ENCODE measurements at places on chromosomes 2 and 18.

DNA sequence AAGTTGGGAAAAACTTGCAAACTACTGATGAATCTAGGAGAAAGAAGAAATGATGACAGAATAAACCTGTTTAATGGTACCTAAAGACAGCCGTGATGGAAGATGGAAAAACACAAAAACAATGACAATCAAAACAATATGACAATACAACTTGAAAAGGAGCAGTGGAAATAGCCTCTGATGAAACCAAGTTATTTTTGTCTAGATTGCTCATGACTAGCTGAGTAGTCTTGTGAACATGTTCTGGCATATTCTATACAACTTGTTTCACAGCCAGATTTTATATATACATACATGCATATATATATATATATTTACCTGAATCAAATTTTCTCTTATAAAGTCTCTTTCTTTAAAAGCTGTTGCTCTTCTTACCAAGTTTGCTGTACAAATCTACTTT is 439.1 kb downstream of the TGIF1 start:
- no peak for DNase-seq

- DNase-seq: no peak
Observed at GRCh38 chr18:45522371-45522770, 92.9 kb upstream of the SLC14A2 start.

- DNase-seq: no peak
Observed at GRCh38 chr2:79004680-79005079, 20.8 kb upstream of the REG3G start.

- DNase-seq: no peak
Observed at GRCh38 chr2:217065695-217066405, 206.0 kb upstream of the TNP1 start.

DNA sequence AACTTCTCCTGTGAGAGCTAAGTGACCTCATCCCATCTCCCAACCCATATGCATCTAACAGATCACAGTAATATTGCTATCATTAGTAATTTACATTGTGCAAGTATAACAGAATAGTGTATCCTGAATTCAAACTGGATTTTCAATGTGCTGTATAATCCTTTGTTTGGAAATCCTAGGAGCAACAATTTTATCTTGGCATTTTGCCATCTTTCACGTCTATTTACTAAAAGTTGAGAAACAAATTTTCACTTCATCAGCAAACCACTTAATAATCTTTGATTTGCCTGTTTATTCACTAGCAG is 3.8 kb downstream of the HNRNPLL start:
- DNase-seq: no peak

GRCh38 chr2:161946489-161947107 is 127.4 kb downstream of the DPP4 start:
- DNase-seq: peak; percentile 28

- no peak for DNase-seq
Observed at GRCh38 chr2:215382011-215382410, 53.9 kb downstream of the FN1 start.

- DNase-seq: no peak
Observed at GRCh38 chr2:190254063-190254850, 65.4 kb downstream of the HIBCH start.

- DNase-seq: peak; percentile 27
Observed at GRCh38 chr2:221166292-221166691, 405.8 kb downstream of the EPHA4 start.

- DNase-seq: no peak
Observed at GRCh38 chr18:60019463-60019840, 119.7 kb downstream of the PMAIP1 start.

DNA sequence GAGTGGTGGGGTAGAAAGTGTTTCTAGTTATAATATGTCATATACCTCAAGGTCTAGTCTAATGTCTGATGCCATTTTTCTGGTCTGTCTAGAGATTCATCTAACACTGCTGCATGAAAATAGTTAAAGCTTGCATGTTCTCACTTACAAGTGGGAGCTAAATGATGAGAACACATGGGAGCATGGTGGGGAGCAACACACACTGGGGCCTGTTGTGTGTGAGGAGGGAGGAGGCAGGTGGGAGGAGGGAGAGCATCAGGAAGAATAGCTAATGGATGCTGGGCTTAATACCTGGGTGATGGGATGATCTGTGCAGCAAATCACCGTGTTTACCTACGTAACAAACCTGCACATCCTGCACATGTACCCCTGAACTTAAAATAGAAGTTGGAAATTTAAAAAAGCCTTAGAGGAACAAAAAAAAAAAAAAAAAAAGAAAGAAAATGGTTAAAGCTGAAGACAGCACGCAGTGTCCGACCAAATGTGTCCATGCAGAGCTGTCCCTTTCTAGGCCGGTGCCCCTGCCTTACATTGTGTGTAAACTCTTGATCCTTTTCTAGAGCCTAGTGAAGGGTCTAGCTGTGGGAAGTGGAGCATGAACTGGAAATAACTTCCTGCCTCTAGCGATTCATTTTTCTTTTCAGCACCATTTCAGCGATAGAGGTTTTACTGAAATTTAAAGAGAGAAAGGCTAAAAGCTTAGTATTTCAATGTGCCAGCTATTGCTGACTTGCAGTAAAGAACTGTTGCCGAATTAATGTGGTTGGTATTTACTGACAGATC is 94.0 kb downstream of the FMNL2 start:
- no peak for DNase-seq

- DNase-seq: no peak
Observed at GRCh38 chr2:147076634-147077033, 768.2 kb upstream of the ACVR2A start.

GRCh38 chr2:111030260-111030891 is 90.3 kb upstream of the BCL2L11 start:
- DNase-seq: no peak

DNA sequence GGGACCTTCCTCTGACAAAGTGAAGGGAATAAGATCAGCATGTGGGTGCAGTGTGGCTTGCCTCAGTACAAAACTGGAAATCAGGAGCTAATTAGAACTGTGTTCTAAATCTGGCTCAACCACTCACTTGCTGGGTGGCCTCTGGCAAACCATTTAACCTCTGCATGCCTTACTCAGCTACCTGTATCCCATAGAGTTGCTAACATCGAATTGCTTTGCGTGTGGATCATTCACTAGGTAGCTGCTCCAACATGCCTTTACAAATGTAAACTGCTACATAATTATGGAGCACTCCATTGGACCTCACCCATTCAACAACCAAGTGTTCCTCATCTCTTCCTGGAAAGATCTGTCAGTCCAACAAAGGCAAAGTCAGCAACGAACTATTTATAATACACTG is 19.0 kb downstream of the PLEKHM3 start:
- no peak for DNase-seq

DNA sequence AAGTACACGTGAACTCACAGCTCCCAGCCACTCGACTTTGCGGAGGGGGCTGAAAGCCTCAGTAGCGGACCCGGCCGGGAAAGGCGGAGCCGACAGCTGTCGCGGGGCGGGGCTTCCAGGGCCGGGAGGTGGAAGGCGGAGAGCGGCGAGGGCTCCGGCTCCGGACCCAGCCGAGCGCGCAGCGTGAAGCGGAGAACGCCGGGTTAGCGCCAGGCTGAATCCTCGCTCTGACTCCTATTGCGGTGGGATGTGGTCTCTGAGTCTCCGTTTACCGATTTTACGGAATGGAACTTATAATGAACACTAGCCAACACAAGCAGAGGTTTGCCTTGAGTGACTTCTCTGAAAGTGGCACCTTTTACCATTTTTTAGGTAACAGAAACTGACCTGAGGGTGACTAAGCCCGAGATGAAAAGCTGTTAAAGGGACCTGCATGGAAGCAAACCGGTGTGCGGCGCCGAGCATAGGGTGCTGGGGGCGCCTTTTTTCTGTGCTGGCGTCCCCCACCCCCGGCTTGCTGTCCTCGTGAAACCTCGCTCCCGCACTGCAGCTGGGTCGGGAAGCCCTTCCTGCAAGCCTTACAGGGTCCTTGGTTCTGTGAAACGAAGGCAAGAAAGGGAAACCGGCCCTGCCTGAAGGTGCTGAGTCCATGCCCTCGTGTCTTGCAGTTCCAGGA is 72.9 kb downstream of the EN1 start:
- DNase-seq: peak; percentile 35

GRCh38 chr2:207854484-207855440 is 85.1 kb upstream of the FZD5 start:
- no peak for DNase-seq

All from NCI-H1436 (cell line).